Suppressor macrophage treated with lipopolysaccharide for 1 hour (primary cell): ENCODE measurements at places on chromosomes 7 and 10.

DNA sequence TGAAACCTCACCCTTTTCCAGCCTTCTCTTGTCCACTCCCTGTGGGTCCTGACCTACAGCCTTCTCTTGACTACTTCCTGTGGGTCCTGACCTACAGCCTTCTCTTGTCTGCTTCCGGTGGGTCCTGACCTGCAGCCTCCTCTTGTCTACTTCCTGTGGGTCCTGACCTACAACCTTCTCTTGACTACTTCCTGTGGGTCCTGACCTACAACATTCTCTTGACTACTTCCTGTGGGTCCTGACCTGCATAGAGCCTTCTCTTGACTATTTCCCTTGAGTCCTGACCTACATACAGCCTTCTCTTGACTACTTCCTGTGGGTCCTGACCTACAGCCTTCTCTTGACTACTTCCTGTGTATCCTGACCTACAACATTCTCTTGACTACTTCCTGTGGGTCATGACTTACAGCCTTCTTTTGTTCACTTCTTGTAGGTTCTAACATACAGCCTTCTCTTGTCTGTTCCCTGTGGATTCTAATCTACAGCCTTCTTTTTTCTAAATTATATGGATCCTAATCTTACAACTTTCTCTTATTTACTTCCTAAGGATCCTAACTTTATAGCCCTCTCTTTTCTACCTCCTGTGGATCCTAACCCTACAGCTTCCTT lies 36.5 kb downstream of the C10orf71 start:
- no peak for DNase-seq

DNA sequence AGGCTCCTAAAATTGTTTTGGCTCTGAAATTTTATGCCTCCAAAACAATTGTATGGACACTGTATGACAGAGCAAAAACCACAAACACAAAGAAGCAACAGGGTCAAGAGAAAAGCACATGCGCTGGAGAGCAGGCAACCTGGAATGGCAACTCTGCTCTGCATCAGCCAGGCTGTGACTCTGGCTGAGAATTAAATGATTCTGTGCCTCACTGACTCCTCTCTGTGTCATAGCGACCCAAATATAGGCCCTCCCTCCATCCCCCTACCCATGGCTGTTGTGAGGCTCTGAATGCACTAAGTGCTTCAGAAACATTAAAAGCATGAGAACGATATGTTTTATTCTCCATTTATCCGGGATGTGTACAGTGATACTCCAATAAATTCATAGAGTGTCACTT lies 24.9 kb upstream of the NEBL start:
- DNase-seq, result no peak

DNA sequence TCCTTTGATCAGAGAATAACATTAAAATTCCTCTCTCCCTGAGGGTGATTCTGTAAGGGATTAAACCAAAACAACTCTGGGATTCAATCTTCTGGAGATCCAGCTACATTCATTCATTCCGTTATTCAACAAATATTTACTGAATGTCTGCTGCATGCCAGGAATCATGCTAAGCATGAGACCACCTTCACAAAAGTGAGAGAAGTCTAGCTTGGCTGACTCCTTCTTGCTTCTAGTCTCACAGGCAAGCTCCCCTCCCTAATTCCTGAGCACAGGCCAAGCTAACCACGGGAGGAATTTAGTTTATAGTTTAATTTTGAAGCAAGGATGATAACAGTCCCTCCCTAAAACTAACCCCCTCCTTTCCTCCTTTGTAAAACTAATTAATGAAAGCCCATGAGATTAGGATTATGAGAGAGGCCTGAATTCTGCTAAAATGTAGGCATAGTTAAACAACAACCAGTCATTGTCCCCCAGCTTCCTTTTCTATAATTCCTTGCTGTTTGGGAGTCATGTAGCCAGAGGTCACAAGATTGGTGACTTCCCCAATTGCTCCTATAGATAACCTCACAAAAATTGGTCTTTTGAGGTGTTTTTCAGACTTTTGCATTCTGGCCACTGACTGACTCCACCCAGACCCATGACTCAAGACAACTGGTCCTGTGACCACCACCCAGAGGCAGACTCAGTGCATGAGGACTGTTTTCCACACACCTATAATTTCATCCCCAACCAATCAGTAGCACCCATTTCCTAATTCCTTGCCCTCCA lies 113.5 kb downstream of the ITGB8 start:
- DNase-seq, result peak; percentile 79

DNA sequence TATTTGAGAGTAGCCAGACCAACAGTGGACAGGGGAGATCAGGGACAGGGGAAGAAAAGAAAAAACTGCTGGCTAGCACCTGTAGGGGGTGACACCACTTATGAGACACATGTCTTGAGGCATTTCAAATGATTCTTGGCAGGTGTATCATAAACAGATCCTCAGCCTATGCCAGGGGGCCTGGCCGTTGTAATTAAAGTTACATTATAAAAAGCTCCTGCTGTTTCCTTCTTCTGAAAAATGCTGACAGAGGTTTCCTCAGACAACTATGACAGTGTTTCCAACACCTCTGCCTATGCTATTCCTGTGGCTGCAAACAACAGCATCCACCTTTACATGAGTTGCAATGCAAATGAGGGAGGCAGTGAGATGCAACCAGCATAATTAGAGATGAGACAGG lies 281.0 kb upstream of the PTER start:
- no peak for DNase-seq

GRCh38 chr7:75626954-75627353 lies 111.8 kb downstream of the HIP1 start:
- no peak for DNase-seq
